ENCODE measurements at places on chromosomes 13 and 19.

DNA sequence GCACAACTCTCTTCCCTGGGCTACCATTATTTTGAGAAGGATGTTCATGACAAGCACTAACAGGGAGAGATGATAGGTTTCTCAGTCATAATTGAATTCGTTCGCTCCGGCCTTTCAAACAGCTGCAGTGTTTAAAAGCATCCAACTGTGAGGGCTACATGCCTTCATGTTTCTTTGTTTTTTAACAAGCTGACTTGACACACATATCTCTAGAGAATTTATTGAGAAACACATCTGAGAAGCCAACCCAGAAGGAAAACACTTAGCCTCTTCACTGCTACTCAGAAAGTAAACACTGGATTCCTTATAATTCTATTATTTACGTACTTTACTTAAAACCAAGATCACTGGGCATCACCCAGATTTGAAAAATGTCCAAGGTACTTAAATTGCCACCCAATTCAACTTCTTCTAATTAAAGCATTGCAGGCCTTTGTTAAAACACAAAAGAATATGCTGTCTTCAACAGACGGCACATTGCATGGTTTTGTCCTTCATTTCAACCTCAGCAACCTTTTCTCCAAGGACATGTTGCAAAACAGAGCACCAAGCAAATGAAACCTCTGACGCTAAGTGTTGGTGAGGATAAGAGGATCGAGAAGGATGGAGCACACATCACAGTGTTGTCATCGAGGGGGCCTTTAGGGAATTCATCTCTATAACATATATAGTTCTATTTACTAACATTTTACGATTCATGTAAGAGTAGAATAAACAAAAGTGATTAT is 75.8 kb downstream of the TBC1D4 start:
- DNase-seq: peak; percentile 20

DNA sequence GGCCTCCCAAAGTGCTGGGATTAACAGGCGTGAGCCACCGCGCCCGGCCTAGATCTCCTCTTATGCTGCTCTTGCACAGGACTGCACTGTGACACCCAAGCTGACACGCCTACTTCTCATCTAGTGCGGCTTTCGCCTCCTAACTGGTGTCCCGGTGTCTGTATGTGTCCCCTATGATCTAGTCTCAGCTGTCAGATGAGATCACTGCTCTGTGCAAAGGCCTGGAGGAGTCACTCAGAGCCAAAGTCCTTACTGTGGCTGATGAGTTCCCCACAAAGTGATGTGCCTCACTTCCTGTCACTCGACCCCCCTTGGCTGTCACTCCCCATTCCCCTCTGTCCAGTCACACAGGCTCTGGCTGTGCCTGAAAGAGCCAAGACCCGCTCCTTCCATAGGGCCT is 2.5 kb downstream of the ZNF556 start:
- no peak for DNase-seq

GRCh38 chr13:68026077-68026476 is 795.9 kb upstream of the PCDH9 start:
- no peak for DNase-seq

DNA sequence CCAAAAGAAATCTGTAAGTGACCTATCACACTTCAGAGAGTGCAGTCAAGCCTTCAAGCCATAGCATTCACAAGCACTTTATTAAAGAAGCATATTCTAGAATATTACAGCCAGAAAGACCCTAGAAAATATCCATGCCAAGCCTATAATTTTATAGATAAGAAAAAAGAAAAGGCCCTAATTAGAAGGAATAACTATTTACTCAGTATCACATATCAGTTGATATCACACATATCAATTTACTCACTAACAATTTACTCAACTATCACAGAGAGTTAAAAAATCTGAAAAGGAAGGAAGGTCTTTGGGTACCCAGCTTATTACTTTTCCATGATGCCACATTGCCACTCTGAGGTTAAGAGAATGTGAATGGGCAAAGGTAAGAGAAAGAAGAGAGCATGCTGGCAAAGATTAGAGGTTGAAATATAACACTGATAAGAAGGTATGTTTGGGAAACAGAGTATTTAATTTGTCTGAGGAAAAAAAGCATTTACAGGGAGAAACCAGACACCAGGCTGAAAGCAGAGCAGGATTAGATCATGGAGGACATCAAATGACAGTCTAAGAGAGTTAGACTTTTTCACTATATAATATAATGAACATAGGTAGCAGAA is 186.2 kb downstream of the VWA8 start:
- DNase-seq: no peak

GRCh38 chr19:54430306-54431254 is 15.3 kb downstream of the TTYH1 start:
- peak; percentile 47 for DNase-seq

- DNase-seq: peak; percentile 53
These were observed 872 bp downstream of the HOMER3 start for GRCh38 chr19:18939922-18940768.

DNA sequence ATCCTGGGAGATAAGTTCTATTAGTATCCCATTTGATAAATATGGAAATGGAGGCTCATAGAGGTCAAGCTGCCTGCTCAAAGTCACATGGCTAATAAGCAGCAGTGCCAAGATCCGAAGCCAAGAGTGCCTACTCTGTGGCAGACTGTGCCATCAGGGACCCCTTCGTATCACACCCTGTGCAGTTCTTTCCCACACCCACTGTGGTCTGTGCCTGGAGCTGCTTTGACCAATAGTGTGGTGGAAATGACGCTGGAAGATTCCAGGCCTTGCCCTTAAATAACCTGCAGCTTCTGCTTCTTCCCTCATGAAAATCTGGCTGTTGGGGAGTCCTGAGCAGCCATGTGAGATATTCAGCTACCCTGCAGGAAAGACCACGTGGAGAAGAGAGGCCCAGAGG is 10.1 kb downstream of the OPA3 start:
- DNase-seq: no peak

- no peak for DNase-seq
These were observed 15.6 kb downstream of the EVI5L start for GRCh38 chr19:7845390-7846154.

DNA sequence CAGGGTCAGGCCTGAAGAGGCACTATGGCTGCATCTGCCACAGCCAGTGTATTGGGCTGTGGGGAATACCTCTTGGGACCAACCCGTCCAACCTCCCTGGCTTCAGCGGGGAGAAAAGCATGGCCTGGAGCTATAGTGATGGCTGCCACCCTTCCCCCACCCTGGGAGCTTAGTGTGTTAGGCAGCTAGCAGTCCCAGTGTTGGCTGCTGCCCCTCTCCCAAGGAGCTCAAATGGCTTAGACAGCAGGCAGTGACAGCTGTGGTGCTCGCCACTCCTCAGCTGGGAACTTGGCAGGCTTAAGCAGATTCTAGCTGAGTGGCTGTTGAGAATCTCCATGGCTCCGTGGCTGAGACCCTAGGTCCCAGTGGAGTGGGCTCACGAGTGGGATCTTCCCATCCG is 19.7 kb downstream of the ACOD1 start:
- no peak for DNase-seq
